ENCODE measurements at places on chromosomes 16 and 17. TPM values are rescaled to one million over a fixed set of nuclear protein-coding genes. Genes with fewer than 3 reads are reported as not detected.

Gene SMIM36
- not detected for total RNA-seq

Gene AANAT
- total RNA-seq: 0.34 TPM

Gene BEAN1
- 3.8 TPM for total RNA-seq

Gene TM4SF5
- total RNA-seq: 1.2 TPM

Gene TPSB2
- not detected for total RNA-seq

Gene TNS4
- 179 TPM for total RNA-seq

Gene TMEM88
- total RNA-seq: 0.45 TPM

Gene COASY
- total RNA-seq: 131 TPM

All from A549 treated with ZK216348 at 1 μM for 4 hours (cell line).